ENCODE measurements at places on chromosomes 4 and X.

DNA sequence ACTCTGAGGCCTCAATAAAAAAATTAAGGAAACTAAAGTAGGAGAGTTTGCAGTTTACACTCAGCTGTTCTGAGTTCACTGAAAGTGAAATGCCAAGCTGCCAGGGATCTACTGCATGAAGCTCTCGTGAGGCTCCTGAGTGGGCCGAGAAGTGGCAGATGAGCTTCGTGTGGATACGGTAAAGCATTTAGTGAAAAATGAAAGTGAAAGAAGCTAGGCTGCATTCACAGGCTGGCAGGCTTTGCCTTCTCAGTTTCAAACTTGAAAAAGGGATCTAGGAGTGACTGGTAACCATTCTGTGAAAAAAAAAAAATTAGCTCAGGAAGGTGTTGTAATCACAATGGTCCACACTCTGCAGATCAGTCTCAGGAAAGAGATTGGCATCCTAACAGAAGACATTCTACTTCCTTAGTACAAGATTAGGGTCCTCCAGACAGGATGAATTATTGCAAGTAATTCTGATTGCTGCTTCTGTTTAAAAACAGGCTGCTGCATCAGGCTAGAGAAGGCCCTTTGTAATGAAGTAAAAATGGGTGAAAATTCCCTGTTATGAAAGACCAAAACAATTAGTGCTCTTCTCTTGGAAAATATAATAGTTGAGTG, 679.9 kb downstream of the RPA4 start:
- peak; percentile 20 for DNase-seq

DNA sequence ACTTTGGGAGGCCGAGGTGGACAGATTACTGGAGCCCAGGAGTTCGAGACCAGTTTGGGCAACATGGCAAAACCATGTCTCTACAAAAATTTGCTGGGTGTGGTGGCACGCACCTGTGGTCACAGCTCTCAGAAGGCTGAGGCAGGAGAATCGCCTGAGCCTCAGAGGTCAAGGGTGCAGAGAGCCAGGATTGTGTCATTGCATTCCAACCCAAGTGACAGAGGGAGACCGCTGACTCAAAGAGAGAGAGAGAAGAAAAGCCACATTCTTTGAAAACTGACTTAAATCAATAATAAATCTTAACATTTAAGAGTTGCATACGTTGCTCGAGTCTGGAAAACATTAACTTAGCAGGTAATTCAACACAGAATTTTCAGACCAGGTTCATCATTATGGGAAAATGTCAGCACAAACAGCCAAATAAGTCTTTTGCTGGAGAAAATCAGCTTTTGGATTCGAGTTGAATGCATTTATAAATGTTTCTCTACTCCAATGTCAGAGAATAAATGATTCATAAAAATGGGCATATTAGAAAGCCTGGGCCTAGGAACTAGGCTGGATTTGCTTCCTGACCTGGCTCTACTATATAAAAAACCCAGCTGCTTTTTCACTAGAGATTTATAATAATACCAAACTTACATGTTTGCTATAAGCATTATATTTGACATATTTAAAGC, 68.3 kb upstream of the RBPJ start:
- DNase-seq, result no peak

DNA sequence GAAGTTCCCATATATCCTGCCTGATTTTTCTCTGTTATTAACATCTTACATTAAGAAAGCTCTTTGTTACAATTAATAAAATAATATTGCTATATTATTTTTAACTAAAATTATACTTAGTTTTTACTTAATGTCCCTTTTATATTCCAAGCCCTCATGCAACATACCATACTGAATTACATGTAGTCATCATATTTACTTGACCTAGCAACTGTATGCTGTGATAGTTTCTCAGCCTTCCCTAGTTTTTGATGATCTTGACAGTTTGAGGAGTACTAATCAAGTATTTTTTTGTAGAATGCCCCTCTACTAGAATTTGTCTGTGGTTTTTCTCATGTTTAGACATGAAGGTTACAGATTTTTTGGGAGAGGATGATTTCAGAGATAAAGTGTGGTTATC, 1503.8 kb upstream of the PABPC4L start:
- DNase-seq, result no peak

- DNase-seq, result no peak
These were observed 139.8 kb upstream of the VCX3A start for GRCh38 chrX:6674734-6675133.

DNA sequence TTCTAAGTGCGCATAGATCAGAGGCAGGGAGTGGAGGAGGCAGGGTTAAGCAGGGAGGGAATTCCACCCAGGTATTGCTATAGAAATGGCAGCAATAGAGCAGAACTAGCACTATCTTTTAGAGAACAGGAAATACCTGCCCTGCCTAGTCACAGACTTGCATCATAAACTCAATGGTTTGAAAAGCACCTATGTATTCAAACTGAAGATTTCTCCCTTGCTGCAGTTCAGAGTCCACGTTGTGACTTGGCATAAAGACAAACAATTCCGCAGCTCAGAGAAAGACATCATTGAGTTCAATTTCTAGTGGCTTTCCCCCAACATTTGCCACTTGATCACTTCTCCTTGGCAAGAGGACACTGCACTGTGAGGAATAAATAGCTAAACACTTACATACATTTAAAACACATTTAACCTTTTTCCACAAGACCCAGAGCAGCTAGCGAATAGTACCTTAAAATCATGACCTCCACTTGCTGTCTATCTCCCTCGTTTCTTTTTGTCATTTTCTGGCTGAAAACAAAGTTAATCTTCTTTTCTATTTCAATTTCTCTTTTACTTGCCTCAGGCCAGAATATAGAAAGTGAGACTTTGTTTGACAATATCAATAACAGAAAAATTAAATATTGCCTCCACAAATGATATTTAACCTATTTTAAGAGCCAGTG, 42.4 kb downstream of the SLC7A11 start:
- DNase-seq, result no peak

- DNase-seq, result no peak
These were observed at the start of gene PDGFRA for GRCh38 chr4:54228961-54229501. Gene PDGFRA (plus strand): TSS chr4:54229293. CDS start chr4:54258769, 29,476 bp downstream.

- DNase-seq, result no peak
These were observed 116.8 kb downstream of the SCD5 start for GRCh38 chr4:82681754-82682153.

- DNase-seq, result no peak
These were observed 3.4 kb downstream of the NDP start for GRCh38 chrX:43969504-43970501.

GRCh38 chr4:154559494-154560418, 3.1 kb upstream of the FGB start:
- no peak for DNase-seq

GRCh38 chr4:85798012-85798770, 323.2 kb downstream of the ARHGAP24 start:
- no peak for DNase-seq

- no peak for DNase-seq
These were observed 19.0 kb upstream of the USO1 start for GRCh38 chr4:75705198-75705977.

GRCh38 chrX:7485061-7485460, 337.1 kb upstream of the PUDP start:
- no peak for DNase-seq

DNA sequence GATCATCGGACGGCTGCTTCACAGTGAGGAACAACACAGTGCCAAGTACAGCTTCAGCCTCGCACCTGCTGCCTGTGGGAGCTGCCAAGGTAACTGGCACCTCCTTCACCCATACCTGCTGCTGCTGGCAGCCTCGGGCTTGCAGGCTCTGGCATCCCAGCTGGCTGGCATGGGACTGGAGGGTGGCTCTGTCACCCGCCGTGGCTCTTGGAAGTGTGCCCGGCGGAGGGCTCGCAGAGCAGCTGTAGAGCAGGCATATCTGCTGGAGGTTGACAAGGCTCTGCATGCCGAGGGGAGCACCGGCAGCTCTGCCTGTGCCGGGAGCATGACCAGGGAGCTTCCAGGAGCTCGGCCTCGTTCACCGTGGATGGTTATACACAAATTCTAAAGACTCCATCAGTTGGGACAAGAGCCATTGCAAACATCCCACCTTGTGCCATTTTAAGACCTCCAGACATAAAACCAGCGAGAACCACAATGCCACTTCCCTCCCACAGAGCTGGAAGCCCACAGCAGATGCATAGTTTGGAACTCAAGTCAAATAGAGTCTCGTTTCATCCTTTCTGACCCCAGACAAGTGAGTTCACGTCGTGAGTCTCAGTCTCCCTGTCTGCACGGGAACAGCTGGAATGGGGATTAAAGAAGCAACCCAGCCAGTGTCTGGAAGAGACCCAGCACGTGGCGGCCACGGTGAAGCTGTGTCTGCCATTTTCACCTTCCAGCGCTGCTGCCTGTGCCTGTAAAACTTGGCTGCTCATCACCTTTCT, 84.3 kb upstream of the PSAPL1 start:
- no peak for DNase-seq

DNA sequence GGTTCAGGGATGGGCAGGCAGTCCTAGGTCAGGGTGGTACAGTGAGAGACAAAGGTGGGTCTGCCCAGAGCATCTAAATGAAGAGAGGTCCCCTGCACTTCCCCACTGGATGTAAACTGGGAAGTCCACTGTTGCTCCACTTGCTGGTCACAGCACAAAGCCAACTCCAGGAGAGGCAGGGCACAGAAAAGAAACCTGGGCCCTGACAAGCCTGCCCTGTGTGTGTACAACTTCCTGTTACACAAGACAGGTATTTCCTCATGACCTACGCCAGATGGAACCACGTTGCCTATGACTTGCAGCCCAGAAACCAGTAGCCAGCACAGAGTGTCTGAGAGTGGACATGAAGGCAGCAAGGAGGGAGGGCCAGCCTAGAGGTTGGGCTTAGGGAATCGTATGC, 161.8 kb downstream of the SH3KBP1 start:
- no peak for DNase-seq

DNA sequence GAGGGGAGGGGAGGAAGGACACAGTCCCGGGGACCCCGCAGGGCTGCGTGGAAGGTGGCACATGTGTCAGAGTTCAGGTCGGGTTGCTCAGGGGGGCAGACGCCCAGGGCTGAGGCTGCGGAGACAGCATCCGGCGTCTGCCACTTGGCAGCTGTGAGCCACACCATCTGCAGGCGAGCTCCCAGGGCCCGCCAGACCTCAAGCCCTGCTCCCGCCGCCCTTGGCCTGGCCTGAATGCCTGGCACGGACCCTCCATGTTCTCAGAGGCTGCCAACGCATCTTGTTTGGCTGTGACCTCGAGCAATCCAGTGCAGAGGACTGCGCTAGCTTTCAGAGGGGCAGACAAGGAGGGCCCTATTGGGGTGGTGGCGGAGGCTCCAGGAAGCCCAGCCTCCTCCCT, 5.1 kb downstream of the BGN start:
- no peak for DNase-seq

DNA sequence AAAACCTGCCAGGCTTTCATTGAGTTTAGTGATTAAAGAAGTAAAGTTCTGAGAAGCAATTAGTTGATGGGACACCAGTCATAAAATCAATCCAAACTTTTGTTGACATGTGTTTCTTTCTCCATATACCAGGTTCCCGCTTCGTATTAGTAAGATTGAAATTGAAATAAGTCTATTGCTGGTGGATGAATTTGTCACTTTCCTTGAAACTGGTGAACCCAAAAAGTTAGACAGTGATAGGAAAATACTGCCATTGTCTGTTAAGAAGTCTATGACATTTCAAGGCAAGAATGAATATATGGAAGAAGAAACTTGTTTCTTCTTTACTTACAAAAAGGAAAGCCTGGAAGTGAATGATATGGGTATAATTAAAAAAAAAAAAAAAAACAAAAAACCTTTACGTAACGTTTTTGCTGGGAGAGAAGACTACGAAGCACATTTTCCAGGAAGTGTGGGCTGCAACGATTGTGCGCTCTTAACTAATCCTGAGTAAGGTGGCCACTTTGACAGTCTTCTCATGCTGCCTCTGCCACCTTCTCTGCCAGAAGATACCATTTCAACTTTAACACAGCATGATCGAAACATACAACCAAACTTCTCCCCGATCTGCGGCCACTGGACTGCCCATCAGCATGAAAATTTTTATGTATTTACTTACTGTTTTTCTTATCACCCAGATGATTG, at the start of gene CD40LG:
Gene CD40LG (plus strand): TSS at position 482 of the 684 bp plus-strand sequence. CDS start 91 bp downstream, at position 573.
- no peak for DNase-seq

GRCh38 chr4:143230683-143231082, 46.0 kb downstream of the USP38 start:
- no peak for DNase-seq

Data from activated effector memory CD4-positive, alpha-beta T cell treated with Interleukin-2 at 50 U/mL for 16 hours (primary cell).